ENCODE measurements at places on chromosomes 12 and 14. TPM values are rescaled to one million over a fixed set of nuclear protein-coding genes. Genes with fewer than 3 reads are reported as not detected.
A peak's percentile ranks its signal among the peaks of the same experiment; 100 is the strongest.

DNA sequence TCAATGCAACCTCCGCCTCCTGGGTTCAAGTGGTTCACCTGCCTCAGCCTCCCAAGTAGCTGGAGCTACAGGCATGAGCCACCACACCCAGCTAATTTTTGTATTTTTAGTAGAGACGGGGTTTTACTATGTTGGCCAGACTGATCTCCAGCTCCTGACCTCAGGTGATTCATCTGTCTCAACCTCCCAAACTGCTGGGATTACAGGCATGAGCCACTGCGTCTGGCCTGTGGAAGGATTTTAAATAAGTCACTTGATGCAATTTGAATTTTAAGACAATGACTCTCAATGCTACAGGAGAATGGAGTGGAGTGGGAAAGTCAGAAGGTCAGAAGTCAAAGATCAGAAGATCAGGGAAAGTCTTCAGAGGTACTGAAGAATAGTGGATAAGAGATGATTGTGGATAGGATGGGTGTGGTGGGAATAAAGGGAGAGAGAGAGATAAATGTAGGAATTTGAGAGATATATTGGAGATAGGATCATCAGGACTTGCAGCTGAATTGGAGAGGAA, 15.4 kb downstream of the TMEM52B start:
- no peak overlapping the region for H3K27ac ChIP-seq
- H3K27me3 ChIP-seq = no peaks in the 10 kb centered on the region
- no peak for DNase-seq
- no peaks in the 10 kb centered on the region for H3K36me3 ChIP-seq
- no peak overlapping the region for H3K4me3 ChIP-seq
- peaks cover 12% of the 10 kb centered on the region for H3K4me1 ChIP-seq

DNA sequence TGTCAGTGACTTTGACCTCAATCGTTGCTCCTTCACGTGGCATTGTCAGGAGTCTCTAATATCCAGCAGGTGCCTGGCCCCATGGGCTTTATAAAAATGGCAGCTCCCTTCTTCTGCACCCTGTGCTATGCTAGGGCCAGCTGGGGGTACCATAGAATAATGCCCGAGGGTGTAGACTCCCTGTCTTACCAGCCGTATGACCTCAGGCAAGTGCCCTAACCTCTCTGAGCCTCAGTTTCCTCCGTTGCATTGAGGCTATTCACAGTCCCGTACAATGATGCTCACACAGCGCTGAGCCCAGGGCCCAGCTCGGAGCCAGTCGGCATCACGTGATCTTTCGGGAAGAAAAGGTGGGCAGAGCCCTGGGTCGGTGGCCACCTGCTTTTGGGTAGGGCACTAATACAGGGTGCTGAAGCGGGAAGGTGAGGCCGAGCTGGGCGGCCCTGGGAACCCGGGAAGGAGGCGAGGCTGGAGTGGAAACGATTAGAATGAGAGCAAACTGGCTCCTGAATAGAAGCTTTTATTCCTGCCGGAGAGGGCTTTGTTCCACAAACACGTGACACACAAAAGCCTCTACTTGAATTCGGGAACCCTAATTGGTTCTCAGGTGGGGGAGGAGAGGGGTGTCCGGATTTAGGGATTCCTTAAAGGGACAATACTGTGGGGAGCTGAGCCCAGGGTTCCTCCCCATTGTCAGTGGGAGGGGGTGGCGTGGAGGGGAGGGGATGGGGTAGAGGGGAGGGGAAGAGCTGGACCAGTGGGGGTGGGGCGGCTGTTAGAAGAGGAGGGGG, 19.9 kb upstream of the MSI1 start:
- H3K4me3 ChIP-seq = peak overlapping the region; percentile 20
- H3K36me3 ChIP-seq = no peaks in the 10 kb centered on the region
- H3K27me3 ChIP-seq = peaks cover 17% of the 10 kb centered on the region
- DNase-seq = no peak
- no peak overlapping the region for H3K27ac ChIP-seq

DNA sequence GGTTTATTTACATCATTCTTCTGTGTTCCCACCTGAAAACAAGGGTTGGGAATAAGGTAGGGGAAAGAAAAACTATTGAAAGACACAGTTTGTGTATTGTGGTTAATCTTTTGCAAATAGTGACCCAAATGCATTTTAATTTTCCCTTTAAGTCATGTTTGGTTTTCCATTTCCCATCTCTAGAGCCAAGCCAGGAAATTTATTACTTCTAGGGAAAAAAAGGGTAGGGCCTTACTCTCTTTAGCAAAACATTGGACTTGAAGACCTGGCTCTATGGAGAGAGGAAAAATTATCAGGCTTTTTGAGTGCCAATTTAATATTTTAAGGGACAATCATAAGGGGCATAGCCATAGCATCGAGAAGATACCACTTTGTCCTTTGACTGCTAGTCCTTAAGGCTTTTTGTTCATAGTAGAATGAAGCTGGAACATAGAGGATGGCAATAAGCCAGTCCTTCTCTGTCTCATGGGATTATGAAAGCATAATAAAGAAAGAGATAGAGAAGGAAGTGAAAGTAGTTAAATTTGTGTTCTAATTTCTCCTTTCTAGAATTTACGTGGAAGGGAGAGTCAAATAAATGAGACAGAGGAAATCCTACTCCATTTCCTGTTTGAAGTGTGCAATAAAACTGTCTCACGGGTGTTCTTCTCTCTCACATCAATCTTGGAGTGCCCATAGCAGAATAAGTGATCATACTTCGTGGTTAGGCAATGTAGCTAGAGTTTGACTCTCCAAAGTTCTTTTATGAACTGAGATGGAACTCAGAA, 50.9 kb upstream of the PPFIA2 start:
- no peak overlapping the region for H3K4me3 ChIP-seq
- no peaks in the 10 kb centered on the region for H3K36me3 ChIP-seq
- DNase-seq = no peak
- H3K27ac ChIP-seq = no peak overlapping the region
- H3K27me3 ChIP-seq = no peaks in the 10 kb centered on the region

DNA sequence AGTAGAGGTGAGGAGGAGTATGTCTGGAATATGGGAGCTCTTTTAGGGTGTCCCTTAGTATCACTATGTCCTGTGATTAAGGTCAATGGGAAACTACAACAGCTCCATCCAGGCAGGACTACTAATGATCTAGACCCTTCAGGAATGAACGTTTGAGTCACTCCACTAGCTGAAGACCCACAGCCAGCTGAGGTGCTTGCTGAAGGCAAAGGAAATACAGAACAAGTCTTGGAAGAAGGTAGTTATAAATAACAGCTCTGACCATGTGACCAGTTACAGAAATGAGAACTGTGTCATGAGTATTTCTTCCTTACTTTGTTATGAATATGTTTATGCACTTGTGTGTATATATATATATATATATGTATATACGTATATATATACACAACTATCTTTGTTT, 40.5 kb upstream of the USP44 start:
- no peaks in the 10 kb centered on the region for H3K36me3 ChIP-seq
- no peak for DNase-seq
- no peaks in the 10 kb centered on the region for H3K27me3 ChIP-seq
- H3K4me1 ChIP-seq = peaks cover 9% of the 10 kb centered on the region

DNA sequence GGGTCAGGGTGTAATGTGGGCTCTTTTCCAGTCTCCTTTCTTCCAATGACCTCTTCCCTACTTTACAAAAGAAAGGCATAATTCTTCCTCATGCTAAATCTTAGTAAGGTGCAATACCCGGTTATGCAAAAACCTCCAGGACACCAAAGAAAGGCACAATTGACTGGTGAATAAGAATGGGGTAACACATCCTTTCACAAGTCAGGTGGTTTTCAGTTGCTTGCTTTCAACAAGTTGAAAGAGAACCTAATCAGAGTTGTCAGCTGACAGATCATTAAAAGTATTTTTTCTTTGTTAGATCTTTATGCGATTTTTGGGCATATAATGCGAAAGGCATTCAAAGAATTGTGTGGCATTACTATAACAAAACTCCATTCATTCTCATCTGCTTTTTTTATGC, 1.3 kb upstream of the AEBP2 start:
- H3K27ac ChIP-seq = no peak overlapping the region
- H3K4me1 ChIP-seq = peaks cover 21% of the 10 kb centered on the region
- no peaks in the 10 kb centered on the region for H3K36me3 ChIP-seq
- no peaks in the 10 kb centered on the region for H3K27me3 ChIP-seq
- H3K4me3 ChIP-seq = no peak overlapping the region
- no peak for DNase-seq

Gene PTPN6
- total RNA-seq = 18.5 TPM

Gene ERC1
- 28.5 TPM for total RNA-seq

Gene SDR9C7
- total RNA-seq = 36.4 TPM

Gene TMCC3
- 18.1 TPM for total RNA-seq

Data from suprapubic skin (tissue), 4 donors.